ENCODE measurements at places on chromosomes 5 and 9.

GRCh38 chr5:82045554-82046275, 73.9 kb downstream of the ATG10 start:
- DNase-seq = no peak
- no peaks in the 10 kb centered on the region for H3K36me3 ChIP-seq
- no peak overlapping the region for H3K4me3 ChIP-seq
- H3K4me1 ChIP-seq = peaks cover 8% of the 10 kb centered on the region
- no peak overlapping the region for H3K27ac ChIP-seq

- H3K4me3 ChIP-seq = no peak overlapping the region
- no peak overlapping the region for H3K27ac ChIP-seq
- DNase-seq = no peak
Measured at GRCh38 chr9:126522612-126523356, 90.9 kb upstream of the LMX1B start.

DNA sequence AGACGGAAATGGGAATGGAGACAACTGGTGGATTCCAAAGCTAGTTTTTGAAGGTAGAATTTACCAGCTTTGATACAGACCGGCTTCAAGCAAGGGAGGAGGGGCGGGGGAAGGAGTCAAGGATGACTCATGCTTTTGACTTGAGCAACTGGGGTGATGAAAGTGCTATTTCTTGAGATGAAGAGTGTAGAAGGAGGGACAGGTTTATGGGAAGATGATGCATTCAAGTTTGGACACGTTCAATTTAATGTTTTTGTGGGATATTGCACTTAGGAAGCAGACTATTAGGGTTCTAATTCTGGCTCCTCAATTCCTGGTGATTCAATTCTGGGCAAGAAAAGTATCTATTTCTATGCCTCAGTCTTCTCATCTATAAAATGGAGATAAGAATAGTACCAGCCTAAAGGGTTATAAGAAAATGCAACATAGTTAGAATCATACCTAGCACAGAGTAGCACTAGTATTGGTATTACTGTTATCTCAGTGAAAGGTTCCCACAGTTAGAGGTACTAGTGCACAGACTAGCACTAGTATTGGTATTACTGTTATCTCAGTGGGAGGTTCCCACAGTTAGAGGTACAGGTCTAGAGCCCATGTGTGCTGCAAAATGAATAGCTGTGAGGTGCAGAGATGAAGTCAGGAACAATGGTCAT, 4.6 kb downstream of the NIPAL4 start:
- H3K36me3 ChIP-seq = peaks cover 7% of the 10 kb centered on the region
- no peaks in the 10 kb centered on the region for H3K27me3 ChIP-seq
- H3K4me1 ChIP-seq = peaks cover 45% of the 10 kb centered on the region

DNA sequence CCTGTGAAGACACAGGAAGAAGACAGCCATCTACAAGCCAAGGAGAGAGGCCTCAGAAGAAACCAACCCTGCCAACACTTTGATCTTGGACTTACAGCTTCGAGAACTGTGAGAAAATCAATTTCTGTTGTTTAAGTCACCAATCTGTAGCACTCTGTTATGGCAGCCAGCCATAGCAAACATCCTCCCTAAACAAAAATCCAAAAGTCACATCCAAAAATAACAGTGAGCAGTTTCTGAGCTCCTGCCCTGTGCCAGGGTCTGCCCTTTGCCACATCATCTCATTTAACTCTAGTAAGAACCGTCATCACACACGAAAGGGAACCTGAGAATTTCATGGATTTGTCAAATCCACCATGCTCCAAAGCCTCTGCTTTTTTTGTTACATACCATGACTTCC, 118.8 kb downstream of the TRIM36 start:
- no peak overlapping the region for H3K27ac ChIP-seq
- H3K27me3 ChIP-seq = no peaks in the 10 kb centered on the region
- H3K4me1 ChIP-seq = no peaks in the 10 kb centered on the region
- no peak for DNase-seq

- H3K4me1 ChIP-seq = no peaks in the 10 kb centered on the region
- H3K27ac ChIP-seq = no peak overlapping the region
- no peak for DNase-seq
- no peaks in the 10 kb centered on the region for H3K36me3 ChIP-seq
- no peak overlapping the region for H3K4me3 ChIP-seq
Measured at GRCh38 chr5:156531199-156531598, 204.2 kb downstream of the SGCD start.

DNA sequence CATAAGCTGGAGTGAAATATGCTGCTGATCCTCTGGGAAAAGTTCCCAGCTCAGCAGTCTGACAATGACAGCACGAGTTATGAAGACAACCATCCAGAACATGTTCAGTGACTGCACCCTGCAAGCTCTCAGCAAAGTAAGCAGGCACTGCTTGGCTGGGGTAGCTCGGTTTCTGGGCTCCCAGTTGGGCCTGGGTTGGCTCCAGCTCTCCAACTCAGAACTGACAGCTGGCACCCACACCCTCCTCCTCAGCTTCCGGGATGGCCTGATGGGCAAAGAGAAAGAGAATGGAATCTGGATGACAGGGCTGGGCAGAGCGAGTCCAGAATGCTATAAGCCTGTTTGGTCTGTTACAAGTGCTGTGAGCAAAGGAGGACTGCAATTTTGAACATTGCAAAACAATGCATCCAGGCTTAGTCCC, 185.0 kb downstream of the CSNK1G3 start:
- no peak for DNase-seq
- H3K27me3 ChIP-seq = no peaks in the 10 kb centered on the region
- no peak overlapping the region for H3K27ac ChIP-seq
- H3K4me1 ChIP-seq = peaks cover 23% of the 10 kb centered on the region
- no peaks in the 10 kb centered on the region for H3K36me3 ChIP-seq
- H3K4me3 ChIP-seq = no peak overlapping the region

GRCh38 chr9:73539881-73540390, 388.3 kb downstream of the ANXA1 start:
- H3K4me1 ChIP-seq = no peaks in the 10 kb centered on the region
- no peak overlapping the region for H3K27ac ChIP-seq
- no peaks in the 10 kb centered on the region for H3K36me3 ChIP-seq
- DNase-seq = no peak
- no peaks in the 10 kb centered on the region for H3K27me3 ChIP-seq
- H3K4me3 ChIP-seq = no peak overlapping the region

- H3K4me3 ChIP-seq = no peak overlapping the region
Measured at GRCh38 chr5:173764332-173765028, 123.7 kb upstream of the CPEB4 start.

GRCh38 chr9:23590276-23591000, 235.6 kb downstream of the ELAVL2 start:
- H3K27ac ChIP-seq = no peak overlapping the region
- no peak for DNase-seq
- H3K4me3 ChIP-seq = peak overlapping the region; percentile 1
- no peaks in the 10 kb centered on the region for H3K4me1 ChIP-seq
- no peaks in the 10 kb centered on the region for H3K36me3 ChIP-seq

DNA sequence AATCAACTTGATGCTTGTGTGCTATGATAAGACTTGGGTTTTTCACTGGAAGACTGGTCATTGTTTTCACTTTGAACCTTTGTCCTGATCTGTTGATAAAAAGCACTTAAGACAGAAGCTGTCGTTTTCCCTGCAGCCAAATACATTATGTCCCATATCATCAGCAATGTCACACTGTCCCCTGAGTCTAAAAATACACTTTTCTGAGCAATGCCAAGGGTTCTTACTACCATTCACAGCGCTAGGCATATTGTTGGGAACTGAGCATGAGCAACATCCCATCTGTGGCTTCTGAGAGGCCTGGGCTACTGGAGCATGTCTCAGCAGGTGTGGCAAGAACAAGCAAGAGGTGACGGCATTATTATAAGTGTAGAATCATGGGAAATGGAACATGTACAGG, 81.8 kb downstream of the SEMA6A start:
- peaks cover 33% of the 10 kb centered on the region for H3K4me1 ChIP-seq
- H3K4me3 ChIP-seq = no peak overlapping the region
- DNase-seq = peak; percentile 76
- H3K36me3 ChIP-seq = no peaks in the 10 kb centered on the region
- H3K27ac ChIP-seq = peak overlapping the region; percentile 61

GRCh38 chr9:69066955-69067354, 31.4 kb downstream of the FXN start:
- H3K4me3 ChIP-seq = no peak overlapping the region
- H3K4me1 ChIP-seq = no peaks in the 10 kb centered on the region
- no peak for DNase-seq
- H3K27me3 ChIP-seq = no peaks in the 10 kb centered on the region
- peaks cover 3% of the 10 kb centered on the region for H3K36me3 ChIP-seq

- H3K27me3 ChIP-seq = no peaks in the 10 kb centered on the region
- H3K4me3 ChIP-seq = no peak overlapping the region
- peaks cover 6% of the 10 kb centered on the region for H3K4me1 ChIP-seq
- no peak overlapping the region for H3K27ac ChIP-seq
Measured at GRCh38 chr5:32309761-32310160, 3.0 kb downstream of the MTMR12 start.

- DNase-seq = no peak
- no peaks in the 10 kb centered on the region for H3K27me3 ChIP-seq
- H3K36me3 ChIP-seq = no peaks in the 10 kb centered on the region
- peak overlapping the region; percentile 13 for H3K27ac ChIP-seq
Measured at GRCh38 chr5:71924980-71925379, 182.3 kb upstream of the MAP1B start.

- H3K4me1 ChIP-seq = no peaks in the 10 kb centered on the region
- no peak overlapping the region for H3K27ac ChIP-seq
- peaks cover 6% of the 10 kb centered on the region for H3K36me3 ChIP-seq
- no peak for DNase-seq
- H3K27me3 ChIP-seq = no peaks in the 10 kb centered on the region
- no peak overlapping the region for H3K4me3 ChIP-seq
Measured at GRCh38 chr9:123073441-123073840, 40.0 kb downstream of the GPR21 start.

DNA sequence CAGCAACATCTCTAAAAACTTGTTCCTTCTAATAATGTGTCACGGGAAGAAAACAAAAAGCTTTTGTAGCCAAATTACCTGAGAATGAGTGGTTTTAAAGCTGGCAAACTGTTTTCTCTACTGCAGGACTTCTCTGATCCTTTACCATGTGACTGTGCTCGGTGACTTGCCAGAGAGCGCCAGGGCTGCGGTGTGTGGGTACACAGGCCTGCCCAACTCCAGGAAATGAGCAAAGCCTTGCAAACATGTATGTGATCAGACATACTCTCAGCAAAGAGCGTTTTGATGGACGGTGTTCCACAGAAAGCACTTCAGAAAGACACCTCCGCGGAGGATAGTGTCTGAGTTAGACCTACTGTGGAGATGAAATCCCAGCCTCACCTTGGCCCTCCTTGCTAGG, 157.3 kb downstream of the SPOCK1 start:
- H3K4me1 ChIP-seq = peaks cover 9% of the 10 kb centered on the region
- no peak for DNase-seq
- no peaks in the 10 kb centered on the region for H3K36me3 ChIP-seq

DNA sequence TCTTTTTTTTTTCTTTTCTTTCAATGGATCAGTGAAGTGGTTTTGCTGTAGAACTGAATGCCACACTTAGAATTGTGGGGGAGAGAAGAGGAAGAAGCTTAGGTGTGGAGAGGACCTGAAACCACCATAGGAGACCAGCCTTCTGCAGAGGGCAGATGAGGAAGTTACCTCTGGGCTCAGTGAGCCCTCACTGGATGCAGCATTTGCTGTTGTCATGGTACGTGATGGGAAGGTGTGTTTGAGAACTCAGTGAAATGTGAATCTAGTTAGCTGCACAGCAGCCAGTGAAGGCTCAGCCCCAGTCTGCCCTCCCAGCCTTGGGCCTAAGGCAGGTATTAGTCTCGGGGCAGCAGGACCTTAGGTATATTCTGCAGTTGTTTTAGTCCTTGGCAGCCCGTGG, 17.5 kb downstream of the CYFIP2 start:
- no peak overlapping the region for H3K27ac ChIP-seq
- DNase-seq = no peak
- no peaks in the 10 kb centered on the region for H3K36me3 ChIP-seq
- no peak overlapping the region for H3K4me3 ChIP-seq
- H3K4me1 ChIP-seq = no peaks in the 10 kb centered on the region
- H3K27me3 ChIP-seq = no peaks in the 10 kb centered on the region

- H3K36me3 ChIP-seq = no peaks in the 10 kb centered on the region
- H3K4me3 ChIP-seq = no peak overlapping the region
- peak overlapping the region; percentile 27 for H3K27ac ChIP-seq
Measured at GRCh38 chr9:16150501-16150900, 597.7 kb downstream of the CCDC171 start.

DNA sequence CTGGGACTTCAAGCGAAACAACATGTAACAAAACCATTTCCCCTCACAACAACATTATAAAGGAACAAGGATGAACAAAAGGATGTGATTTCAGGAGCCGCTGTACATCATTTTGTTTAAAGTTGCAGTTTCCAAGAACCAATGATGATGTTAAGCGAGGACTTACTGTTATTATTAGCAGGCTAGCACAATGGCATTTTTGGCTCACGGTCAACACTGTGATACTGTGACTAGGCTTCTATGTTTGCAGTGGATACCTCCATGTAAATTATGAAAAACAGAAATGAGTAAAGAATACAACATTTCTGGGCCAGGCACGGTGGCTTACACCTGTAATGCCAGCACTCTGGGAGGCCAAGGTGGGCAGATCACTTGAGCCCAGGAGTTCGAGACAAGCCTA, 113.0 kb downstream of the AUH start:
- no peak overlapping the region for H3K4me3 ChIP-seq
- H3K36me3 ChIP-seq = no peaks in the 10 kb centered on the region
- H3K27ac ChIP-seq = no peak overlapping the region
- peaks cover 7% of the 10 kb centered on the region for H3K4me1 ChIP-seq

- H3K36me3 ChIP-seq = no peaks in the 10 kb centered on the region
- H3K27ac ChIP-seq = peak overlapping the region; percentile 62
- no peaks in the 10 kb centered on the region for H3K27me3 ChIP-seq
- DNase-seq = no peak
Measured at GRCh38 chr9:84325347-84325973, 15.1 kb downstream of the SLC28A3 start.

DNA sequence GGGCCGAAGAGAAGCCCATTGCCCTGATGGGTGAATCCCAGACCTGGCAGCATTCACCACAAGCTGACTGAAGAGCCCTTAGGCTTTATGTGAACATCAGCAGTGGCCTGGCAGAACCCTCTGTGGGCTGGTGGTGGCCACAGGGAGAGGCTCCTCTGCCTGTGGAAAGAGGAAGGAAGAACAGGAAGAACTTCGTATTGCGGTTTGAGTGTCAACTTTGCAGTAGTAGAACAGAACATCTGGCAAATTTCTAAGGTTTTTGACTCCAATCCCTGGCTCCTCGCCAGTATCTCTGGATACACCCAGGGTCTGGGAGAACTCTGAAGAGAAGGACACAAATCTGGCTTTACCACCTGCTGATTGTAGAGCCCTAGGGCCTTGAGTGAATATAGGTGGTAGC, 356.4 kb upstream of the GRAMD2B start:
- no peaks in the 10 kb centered on the region for H3K4me1 ChIP-seq
- H3K4me3 ChIP-seq = no peak overlapping the region
- H3K36me3 ChIP-seq = no peaks in the 10 kb centered on the region
- no peaks in the 10 kb centered on the region for H3K27me3 ChIP-seq
- DNase-seq = no peak

Measured in keratinocyte (primary cell).